ENCODE measurements at places on chromosomes 1 and 21. TPM values are rescaled to one million over a fixed set of nuclear protein-coding genes. Genes with fewer than 3 reads are reported as not detected.

The FAM167B gene
- total RNA-seq: 0.55 TPM

The SH2D1B gene
- total RNA-seq: 0.23 TPM

The LCE1A gene
- total RNA-seq: not detected

The CA6 gene
- total RNA-seq: not detected

The CSF3R gene
- not detected for total RNA-seq

The ZBTB8A gene
- 5.0 TPM for total RNA-seq

The COL16A1 gene
- 5.6 TPM for total RNA-seq

The LEFTY1 gene
- total RNA-seq: 0.61 TPM
